EH (cell line): ENCODE measurements at places on chromosomes 13 and 19.

- DNase-seq, result peak; percentile 80
These were observed 5.4 kb downstream of the RSPH6A start for GRCh38 chr19:45809643-45810159.

- DNase-seq, result no peak
These were observed 17.1 kb downstream of the CLN5 start for GRCh38 chr13:77009011-77009410.

- DNase-seq, result no peak
These were observed 45.5 kb downstream of the OLFM4 start for GRCh38 chr13:53074114-53074513.

DNA sequence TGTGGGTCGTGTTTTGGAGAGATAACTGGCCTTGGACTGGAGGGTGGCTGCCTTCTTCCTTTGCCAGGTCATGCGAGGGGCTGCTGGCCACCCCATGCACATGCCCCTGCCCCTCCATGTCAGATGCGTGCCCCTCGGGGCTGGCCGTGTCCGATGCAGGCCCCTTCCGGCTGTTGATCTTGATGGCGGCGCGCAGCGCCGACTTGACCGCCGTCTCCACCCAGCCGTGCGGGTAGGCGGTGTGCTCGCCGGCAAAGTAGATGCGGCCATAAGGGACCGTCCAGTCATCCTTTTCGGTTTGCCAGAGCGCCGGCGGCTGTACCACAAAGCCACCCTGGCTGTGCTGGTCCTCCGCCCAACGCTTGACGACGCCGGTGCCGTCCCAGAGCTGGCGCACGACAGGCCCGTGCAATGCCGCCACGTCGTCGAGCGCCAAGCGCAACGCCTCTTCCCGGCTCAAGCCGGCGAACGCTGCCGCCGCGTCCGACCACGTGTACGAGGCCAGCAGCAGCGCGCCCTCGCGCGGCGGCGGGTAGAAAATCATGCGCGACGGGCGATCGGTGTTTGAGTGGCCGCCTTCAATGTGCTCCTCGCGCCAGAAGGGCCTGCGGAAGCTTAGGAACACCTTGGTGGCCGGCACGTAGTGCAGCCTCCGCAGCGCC, 6.9 kb downstream of the IL4I1 start:
- DNase-seq, result peak; percentile 61

GRCh38 chr19:30450835-30451321, 78.7 kb downstream of the ZNF536 start:
- DNase-seq, result no peak

DNA sequence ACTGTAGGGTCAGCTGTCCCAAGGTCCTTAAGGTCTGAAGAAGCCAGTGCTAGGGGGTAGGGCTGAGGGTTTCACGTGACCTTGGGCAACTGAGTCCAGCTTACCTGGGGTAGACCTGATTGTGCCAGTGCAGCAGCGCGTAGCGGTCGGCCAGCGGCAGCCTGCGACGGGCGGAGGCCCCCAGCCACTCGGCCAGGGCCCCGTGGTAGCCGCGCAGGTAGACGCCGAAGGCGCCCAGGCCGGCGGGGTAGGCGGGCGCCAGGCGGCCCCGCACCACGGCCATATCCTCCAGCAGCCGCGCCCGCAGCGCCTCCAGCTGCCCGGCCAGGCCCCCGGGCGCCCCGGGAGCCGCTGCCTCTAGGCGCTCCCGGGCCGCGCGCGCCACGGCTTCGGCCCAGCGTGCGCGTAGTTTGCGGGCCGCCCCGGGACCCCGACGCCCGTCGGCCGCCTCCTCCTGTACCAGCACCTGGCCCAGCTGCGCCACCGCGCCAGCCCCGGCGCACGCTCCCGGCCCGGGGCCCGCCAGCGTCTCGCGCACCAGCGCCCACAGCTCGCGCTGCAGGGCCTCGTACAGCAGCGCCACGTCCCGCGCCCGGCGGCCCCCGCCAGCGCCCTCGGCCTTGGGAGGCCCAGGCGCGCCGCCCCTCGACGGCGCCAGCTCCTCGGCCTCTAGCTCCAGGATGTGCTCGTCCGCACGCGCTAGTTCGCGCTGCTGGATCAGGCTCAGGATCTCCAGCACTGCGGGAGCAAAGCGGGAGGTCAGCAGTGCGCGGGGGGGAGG, 10.9 kb downstream of the EXOC3L2 start:
- no peak for DNase-seq

GRCh38 chr13:39777527-39778061, 122.1 kb downstream of the COG6 start:
- DNase-seq, result peak; percentile 95

- peak; percentile 97 for DNase-seq
These were observed 11.4 kb upstream of the USP12 start for GRCh38 chr13:27182844-27183497.

GRCh38 chr13:107969546-107969945, 245.8 kb downstream of the LIG4 start:
- no peak for DNase-seq

GRCh38 chr13:45055902-45056648, 64.2 kb upstream of the GTF2F2 start:
- DNase-seq, result peak; percentile 63

- DNase-seq, result no peak
These were observed 76.6 kb downstream of the ZIC5 start for GRCh38 chr13:99894840-99895443.

DNA sequence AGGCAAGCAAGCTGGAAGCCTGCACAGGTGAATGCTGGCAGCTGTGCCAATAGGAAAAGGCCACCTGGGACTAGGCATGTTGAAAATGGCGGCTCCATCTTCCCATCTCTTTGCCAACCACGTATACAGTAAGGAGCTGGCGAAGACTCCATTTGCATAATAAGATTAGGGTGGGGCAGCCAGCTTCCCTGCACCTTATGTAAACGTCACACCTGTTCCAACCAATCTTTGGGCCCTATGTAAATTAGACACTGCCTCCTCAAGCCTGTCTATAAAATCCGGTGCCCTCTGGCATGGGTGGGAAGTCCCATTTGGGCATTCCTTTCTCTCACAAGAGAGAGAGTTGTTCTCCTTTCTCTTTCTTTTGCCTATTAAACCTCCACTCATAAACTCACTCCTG, 16.8 kb downstream of the ADGRE2 start:
- DNase-seq, result no peak

- DNase-seq, result no peak
These were observed 17.0 kb upstream of the COX7A1 start for GRCh38 chr19:36169084-36169760.

GRCh38 chr19:5635427-5635826, 12.5 kb downstream of the SAFB start:
- DNase-seq, result no peak

GRCh38 chr19:8302357-8302691, 5.8 kb downstream of the CD320 start:
- no peak for DNase-seq

DNA sequence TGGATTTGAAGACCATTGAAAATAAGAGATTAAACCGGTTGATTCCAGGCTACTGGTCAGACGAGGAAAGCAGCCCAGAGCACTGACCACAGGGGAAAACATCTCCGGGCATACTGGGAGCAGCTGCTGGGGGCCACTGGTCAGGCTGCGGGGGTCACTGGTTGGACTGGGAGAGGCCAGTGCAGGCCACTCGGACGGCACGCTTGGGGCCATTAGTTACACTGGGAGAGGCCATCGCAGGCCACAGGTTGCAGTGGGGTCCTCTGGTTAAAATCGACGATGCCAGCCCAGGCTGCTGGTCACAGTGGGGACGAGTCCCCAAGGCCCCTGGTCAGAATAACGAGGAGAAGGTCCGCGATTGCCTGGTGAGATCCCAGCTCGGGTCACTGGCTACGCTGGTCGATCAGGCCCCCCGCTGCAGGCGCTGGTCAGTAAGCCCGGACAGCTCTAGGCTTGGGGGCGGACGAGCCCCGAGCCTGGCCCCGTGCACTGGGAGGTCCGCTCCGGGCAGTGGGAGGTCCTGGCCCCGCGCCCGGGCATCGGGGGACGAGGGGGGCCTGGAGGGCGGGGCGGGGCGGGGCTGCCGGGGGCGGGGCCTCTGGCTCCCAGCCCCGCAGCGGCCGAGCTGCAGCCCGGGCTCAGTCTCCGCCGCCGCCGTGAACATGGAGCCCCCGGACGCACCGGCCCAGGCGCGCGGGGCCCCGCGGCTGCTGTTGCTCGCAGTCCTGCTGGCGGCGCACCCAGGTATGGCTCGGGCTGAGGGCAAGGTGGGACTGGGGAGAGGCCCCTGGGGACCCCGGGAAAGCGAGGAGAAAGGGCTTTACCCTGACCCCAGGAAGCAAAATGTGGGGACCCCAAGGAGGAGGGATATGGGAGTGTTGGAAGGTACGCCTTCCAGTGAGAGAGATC, at the start of gene BCAM:
BCAM (plus strand) TSS at position 641 of the 909 bp plus-strand sequence; CDS start at position 663, 22 bp downstream.
- DNase-seq, result peak; percentile 79

- no peak for DNase-seq
These were observed 41.0 kb downstream of the LHFPL6 start for GRCh38 chr13:39561971-39562370.

DNA sequence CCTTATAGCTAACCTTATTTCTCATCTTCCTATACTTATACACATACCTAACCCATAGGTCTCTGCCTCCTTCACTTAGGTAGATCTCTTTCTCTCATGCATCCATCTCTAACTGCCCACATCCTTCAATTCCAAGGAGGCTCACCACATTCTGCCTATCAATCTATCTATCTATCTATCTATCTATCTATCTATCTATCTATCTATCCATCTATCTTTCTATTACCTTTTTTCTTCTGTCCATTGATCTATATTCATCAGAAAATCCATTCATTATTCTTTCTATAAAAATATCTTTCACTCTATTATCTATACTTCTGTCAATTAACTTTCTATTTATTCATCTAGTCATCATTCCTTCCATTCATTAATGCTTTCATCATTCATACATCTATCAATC, 11.1 kb upstream of the CYP2A7 start:
- DNase-seq, result no peak

GRCh38 chr13:109779876-109780510, 6.4 kb downstream of the IRS2 start:
- no peak for DNase-seq

DNA sequence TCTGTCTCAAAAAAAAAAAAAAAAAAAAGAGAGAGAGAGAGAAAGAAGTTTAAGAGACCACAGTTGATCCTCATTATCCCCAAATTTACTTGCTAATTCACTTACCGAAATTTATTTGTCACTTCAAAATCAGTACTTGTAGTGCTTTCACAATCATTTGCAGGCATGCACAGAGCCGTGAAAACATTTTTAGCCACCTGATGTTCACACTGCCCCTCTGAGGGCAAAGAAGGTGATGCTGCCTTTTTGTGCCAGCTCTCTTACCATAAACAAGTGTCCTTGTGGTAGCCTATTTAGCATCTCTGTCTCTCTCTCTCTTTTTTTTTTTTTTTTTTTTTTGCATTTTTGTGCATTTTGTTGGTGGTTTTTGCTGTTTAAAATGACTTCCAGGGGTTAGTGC, 24.1 kb upstream of the CASP14 start:
- no peak for DNase-seq

DNA sequence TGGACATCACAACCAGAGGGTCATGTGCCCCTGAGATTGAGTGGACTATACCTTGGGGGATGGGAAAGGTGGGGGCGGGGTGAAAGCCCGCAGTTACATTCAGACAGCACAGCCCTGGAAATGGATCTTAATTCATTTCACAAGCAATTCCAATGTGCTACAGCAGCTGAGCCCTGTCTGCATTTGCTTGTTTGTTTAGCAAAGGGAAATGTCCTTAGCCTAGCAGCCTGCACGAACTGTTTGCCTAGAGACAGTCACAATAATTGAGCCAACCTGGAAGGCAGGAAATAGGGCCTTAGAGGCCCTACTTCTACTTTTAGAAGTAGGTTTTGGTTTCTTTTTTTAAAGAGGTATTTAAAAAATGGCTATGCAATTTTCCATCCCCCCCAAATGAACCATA, 177.3 kb upstream of the KL start:
- DNase-seq, result peak; percentile 14

DNA sequence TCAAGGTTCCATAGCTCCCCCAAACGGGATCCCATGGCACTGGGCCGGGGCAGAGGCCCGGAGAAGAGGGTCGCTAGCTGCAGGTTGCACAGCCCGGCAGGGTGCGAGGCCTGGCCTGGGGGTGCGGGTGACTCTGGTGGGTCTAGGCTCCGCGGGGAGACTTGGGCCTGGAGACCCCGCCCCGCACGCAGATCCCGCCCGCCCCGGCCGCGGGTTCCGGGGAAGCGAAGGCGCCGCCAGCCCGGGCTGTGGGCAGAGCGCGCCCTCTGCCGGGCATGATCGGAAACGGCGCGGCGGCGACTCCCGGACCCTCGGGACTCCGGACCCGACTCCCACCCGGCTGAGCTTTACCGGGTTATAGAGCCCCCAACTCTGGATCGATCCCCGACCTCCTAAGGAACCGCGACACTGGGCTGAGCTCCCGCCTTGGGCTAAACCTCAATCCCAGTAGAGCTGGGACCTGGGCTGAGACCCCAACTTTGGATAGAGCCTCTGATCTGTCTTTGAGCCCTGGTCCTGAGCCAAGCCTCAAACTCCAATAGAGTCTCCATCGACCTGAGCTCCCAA, 3.1 kb upstream of the TNFAIP8L1 start:
- DNase-seq, result peak; percentile 59

GRCh38 chr19:30712431-30713337, 340.5 kb downstream of the ZNF536 start:
- no peak for DNase-seq

GRCh38 chr19:38684078-38684861, 36.8 kb downstream of the ACTN4 start:
- peak; percentile 95 for DNase-seq

DNA sequence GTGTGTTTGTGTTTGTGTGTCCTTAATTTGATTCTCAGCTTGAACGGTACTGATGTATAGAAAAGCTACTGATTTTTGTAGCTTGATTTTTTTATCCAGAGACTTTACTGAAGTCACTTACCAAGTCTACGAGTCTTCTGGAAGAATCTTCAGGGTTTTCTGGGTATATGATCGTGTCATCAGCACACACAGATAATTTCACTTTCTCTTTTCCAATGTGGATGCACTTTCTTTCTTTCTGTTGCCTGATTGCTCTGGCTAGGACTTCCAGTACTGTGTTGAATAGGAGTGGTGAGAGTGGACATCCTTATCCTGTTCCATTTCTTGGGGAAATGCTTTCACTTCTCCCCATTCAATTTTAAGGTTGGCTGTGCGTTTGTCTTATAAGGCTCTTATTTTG, 7.9 kb upstream of the LILRB1 start:
- DNase-seq, result no peak

DNA sequence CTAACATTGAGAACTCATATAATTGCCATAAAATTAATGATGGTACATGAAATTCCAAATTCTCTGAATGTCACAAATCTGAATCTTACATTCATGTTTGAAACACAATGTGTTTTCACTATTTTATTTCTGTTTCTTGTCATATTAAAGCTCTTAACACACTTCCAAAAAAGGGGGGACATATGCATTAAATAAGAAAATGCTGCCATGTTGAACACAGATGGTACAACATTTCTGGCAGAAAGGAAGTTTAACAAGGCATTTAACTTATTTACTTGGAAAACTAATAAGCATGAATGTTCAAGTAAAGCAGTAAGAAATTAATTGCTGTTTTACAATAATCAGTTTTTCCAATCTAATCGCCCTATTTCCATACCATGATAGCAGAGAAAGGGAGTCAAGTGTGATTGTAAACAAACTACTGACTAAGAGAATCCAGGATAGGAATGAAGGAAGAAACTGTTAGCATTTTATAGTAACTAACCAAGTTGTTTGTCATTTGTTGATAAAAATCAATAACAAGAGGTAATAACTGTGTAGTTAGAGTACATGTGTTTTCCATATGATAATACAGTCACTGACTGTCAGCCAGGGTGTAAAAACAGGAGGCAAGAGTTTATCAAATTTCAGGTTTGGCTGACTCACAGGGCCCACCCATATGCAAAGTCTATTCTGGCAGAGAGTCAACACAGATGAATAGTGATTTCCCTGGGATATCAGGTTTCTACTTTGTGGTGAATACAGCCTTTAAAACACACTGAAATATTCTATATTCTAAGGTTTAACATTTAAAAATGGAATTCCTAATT, 5.7 kb upstream of the FOXO1 start:
- DNase-seq, result peak; percentile 65

GRCh38 chr19:40687525-40688016, 2.9 kb downstream of the NUMBL start:
- peak; percentile 85 for DNase-seq
